ENCODE measurements at places on chromosomes 6 and 20.

DNA sequence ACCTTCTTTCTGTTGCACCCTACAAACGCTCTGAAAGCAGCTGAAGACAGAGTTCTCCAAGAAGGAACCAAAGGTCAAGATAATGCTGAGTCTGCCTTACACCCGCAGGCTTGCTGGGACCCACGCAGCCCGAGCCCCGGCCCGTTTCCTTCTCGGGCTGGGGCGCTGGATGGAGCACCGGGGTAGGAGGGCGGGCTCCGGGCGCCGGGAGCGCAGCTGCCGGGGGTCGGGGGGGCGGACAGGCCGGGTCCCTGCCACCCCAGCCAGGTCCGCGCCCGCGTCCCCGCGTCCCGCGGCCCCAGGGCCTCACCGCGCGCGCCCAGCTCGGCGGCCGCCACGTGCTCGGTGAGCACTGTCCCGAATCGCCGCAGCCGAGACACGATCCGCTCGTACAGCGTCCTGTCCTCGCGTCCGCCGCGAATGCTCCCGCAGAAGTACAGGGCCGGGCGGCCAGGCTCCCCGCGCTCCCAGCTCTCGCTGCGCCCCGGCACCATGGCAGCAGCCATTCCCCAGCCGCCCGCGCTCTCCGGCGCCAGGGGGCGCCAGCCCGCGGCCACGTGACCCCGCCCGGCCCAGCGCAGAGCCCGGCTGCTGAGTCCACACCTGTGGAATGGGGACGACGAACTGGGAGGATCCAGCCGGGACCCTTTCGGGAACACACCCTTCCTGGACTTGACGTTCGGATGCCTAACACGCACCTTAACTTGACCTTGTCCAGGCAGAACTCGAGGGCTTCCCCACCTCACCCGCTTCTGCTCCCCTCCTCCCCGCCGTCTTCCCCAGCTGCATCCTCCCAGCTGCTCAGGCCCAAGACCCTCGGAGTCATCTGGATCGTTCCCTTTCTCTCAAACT lies at the start of gene DNPH1:
Gene DNPH1 (minus strand): TSS at position 531 of the 852 bp plus-strand sequence. CDS start 25 bp downstream, at position 506.
- peak; percentile 85 for DNase-seq

GRCh38 chr6:130537447-130537846 lies 171.6 kb downstream of the TMEM200A start:
- no peak for DNase-seq

DNA sequence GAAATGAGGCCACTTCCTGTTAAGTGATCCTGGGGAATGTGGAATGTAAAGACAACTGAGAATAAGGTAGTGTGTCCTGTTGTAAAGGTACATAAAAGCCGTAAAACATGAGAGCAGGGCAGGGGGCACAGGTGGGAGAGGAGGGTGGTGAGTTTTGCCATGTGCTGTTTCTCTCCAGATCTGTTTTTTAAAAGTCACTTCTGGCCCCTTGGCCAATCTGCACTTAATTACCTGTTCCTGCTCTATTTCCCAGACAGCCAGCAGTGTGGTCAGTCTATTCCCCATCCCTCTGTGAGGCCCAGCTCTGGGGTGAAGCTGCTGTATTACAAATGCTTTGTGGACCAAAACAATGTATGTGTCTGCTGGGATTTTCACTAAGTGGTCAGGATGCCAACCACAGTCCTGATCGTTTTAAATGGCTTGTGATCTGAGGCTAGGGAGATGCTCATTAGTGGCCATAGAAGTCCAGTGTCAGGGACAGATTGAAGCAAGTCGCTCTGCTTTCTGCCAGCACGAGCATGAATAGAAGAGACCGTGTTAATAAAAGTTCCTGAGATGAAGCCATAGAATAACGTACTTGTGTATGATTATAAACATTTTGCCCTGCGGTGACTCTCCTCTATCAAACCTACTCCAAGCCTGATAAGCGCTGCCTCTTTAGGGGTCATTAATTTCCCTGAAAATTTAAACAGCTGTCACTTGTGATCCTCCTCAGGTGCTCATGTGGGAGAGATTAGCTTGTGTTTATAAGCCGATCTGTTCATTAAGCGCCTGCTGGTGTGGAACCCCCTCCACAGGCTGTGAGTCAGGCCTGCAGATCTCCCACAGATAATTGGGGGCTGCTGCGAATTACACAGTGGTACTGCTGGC lies 111.8 kb upstream of the CENPW start:
- peak; percentile 95 for DNase-seq

DNA sequence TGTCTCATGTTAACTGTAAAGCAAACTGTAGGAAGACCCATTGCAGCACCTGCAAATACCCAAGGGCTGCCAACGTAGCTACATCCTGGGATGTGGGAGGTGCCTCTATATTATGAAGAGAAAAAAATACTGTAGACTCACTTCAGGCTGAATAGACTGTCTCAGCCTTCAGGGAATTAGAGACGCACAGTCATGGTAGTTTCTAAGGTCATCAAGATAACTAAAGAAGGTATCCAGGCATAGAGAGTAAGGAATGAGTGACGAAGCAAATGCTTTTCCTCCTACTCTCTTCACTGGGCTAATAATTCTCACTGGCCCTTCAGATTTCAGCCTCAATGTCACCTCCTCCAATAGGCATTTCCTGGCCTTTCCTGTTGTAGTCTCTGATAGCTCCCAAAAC lies 121.6 kb upstream of the ECI2 start:
- DNase-seq, result no peak

DNA sequence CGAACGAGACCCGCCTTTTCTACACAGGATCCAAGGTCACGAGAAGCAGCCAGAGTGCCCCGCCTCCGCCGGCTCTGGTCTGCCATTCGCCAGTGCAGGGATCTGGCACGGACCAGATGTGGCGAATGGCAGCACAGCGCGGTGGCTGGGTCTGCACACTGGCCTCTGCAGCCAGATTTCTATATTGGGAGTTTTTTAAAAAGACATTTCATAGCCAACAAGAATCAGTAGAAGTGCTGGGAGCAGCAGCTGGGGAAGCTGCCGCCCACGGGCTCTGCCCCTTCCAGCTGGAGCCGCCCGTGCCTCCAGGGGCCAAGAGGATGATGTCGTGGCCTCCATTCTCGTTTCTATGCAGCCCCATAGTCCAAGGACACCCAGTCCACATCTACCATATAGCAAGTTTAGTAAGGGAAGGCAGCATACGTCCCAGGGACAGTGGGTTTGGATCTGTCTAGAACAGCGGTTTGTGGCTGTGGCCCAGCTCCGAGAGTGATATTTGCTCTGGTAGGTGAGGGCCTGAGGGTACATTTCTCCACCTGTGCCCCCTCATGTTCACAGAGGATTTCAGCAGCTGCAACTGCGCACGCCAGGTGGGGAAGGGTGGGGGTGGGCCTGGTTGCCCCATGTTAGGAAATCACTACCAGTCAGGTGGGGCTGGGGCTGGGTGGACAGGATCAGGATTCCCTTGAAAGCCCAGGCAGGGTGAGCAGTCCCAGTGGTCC lies 333.7 kb downstream of the ZFAND3 start:
- no peak for DNase-seq

DNA sequence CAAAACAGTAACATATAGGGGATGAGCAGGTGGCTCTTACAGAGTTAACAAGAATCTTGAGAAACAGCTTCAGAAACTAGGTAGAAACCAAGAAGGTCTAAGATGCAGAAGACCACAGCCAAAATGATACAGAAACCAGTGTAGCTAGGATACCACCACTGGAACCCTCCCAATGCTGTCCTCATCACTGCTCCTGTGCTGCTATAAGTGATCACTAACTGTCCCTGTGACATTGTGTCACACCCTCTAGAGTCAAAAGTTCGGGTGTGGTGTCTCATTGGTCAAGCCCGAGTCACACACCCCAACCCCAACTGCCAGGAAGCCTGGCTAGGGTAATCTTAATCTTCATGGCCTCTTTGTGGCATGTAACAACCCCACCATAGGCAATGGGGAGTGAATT lies 153.1 kb downstream of the RCAN2 start:
- DNase-seq, result no peak

GRCh38 chr6:128606611-128607010 lies 86.2 kb upstream of the PTPRK start:
- DNase-seq, result no peak

DNA sequence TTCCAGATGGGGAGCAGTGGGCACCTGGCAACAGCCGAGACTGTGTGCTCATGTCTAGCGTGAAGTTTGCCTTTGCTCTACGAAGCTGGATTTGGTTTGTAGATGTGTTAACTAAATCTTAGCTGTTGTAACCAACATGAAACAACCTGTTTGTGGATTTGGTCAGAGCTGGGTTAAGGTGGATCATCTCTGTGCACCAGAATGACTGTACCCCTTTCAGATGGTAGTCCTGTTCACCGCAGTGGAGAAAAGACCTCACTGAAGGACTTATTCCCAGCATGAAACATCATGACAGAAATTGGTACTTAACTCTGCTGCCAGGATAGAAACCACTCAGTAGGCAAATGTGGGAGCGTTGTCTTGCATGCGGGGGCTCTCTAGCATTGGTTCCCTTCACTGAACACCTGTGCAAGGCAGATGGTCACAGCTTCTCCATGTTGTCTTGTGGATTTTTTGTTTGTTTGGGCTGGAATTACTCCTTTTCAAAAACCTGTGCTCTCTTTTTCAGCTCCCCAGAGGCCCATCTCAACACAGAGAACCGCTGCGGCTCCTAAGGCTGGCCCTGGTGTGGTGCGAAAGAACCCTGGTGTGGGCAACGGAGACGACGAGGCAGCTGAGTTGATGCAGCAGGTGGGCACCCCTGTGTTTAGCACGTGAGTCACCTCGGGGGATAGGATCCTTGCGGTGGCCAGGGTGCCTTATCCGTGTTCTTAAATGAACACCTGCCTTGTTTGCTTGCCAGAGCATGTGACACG lies 19.3 kb upstream of the EFCAB8 start:
- no peak for DNase-seq

GRCh38 chr20:32378461-32378860 lies 20.3 kb downstream of the ASXL1 start:
- DNase-seq, result no peak

- DNase-seq, result no peak
Measured at GRCh38 chr20:57244221-57244585, 22.2 kb downstream of the BMP7 start.

DNA sequence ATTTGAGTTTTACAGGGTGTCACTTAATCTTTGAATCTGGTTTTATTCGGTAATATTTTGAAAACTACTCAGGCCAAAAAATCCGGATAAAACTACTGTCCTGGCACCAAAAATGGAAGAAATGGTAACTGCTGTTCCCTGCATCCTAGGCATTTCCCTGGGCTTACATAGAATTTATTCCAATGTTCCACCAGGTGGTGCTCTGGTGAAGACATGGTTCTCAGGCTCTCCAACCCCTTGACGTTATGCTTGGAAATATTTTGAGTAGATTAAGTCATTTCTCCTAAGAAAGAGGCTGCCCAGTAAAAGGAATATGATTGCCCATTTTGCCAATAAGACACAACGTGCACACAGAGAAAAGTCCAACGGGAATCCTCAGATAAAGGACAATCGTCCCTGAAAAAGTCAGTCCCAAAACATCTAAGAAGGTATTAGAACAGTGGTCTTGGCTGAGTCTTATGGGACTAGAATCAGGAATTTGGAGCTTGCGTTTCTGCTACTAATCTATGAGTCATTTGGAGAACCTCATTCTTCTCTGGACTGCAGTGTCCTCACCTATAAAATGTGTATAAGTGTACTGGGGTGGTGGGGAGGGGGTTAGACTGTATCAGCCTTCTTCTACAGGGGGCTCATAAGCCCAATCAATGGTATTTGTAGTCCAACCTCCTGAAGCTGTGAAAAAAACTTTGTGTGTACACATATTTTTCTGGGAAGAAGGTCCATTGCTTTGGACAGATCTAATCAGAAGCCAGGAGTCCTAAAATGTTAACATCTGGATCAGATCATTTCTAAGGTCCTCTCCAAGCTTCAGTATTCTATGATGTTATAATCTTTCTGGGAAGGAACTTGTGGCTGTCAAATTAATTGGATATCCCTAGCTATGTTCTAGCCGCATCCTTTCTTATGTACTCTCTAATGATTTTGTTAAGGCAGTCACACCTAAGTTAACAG lies 131.0 kb upstream of the BMP2 start:
- DNase-seq, result peak; percentile 70

- no peak for DNase-seq
Measured at GRCh38 chr6:30447237-30447636, 42.1 kb upstream of the HLA-E start.

GRCh38 chr6:40399888-40400457 lies 187.2 kb downstream of the LRFN2 start:
- no peak for DNase-seq

Measured in NCI-H146 (cell line).